ENCODE measurements at places on chromosomes 4 and X. TPM values are rescaled to one million over a fixed set of nuclear protein-coding genes. Genes with fewer than 3 reads are reported as not detected.

The TBC1D8B gene
- 2.0 TPM for total RNA-seq

The PALLD gene
- total RNA-seq, result 2.1 TPM

The ABHD18 gene
- total RNA-seq, result 11.1 TPM

The HMGN5 gene
- 13.7 TPM for total RNA-seq

The SH3TC1 gene
- total RNA-seq, result 47.0 TPM

The FGFBP2 gene
- not detected for total RNA-seq

The TTC29 gene
- total RNA-seq, result not detected

The UGT2B15 gene
- 0.27 TPM for total RNA-seq

The C4orf36 gene
- total RNA-seq, result 2.3 TPM

The HERC6 gene
- 5.9 TPM for total RNA-seq

The MUC7 gene
- total RNA-seq, result not detected

The TMEM156 gene
- 18.4 TPM for total RNA-seq

The GIMD1 gene
- not detected for total RNA-seq

The HPGDS gene
- total RNA-seq, result not detected

The HELT gene
- not detected for total RNA-seq

The ZCCHC18 gene
- total RNA-seq, result 1.7 TPM

The CENPVL2 gene
- total RNA-seq, result not detected

The PDGFRA gene
- 0.40 TPM for total RNA-seq

The SEC31A gene
- total RNA-seq, result 119 TPM
